8988T (cell line): ENCODE measurements at places on chromosomes 5 and 9.
A peak's percentile ranks its signal among the peaks of the same experiment; 100 is the strongest.

- no peak for DNase-seq
Measured at GRCh38 chr5:58979090-58979489, 396.2 kb downstream of the RAB3C start.

DNA sequence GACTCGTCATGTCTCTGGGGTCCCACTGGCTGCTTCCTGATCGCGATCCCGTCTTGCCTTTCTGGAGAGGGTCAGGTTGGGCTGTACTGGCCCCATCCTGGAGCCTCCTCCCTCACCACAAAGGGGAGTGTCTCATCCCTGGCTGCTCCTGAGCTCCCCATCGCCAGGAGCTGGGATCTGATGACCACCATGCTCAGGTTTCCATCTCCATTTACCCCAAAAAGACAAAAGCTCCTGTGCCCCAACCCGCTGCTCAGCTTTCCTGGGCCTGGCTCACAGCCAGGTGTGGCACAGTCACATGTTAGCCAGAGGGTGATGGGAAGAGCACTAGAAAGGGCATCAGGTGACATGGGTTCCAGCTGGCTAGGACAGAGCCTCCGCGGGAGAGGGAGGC lies 47.3 kb upstream of the CDKN2AIPNL start:
- DNase-seq = no peak

DNA sequence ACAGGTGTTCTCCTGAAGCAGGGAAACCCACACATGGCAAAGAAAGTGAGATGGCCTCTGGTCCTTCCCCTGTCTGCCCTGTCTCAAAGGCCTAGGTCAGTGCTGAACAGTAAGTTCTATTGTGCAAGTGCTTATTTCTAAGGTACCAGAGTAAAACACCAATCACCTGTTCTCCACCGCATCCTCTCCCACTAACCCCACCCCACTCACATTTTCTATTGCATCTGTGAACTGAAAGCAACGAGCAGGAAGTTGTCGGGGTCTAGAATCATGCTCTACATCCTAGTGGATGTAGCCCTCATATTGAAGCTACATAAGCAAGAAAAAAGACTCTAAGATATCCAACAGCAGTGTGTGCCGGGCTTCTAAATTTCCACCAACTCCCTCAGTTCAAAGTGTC lies 265.9 kb downstream of the ENC1 start:
- DNase-seq = no peak

GRCh38 chr5:150077060-150077459 lies 9.3 kb downstream of the CSF1R start:
- peak; percentile 4 for DNase-seq

GRCh38 chr9:76302947-76303550 lies 91.2 kb downstream of the RFK start:
- no peak for DNase-seq

- no peak for DNase-seq
Measured at GRCh38 chr5:144659634-144660227, 489.1 kb downstream of the KCTD16 start.

- no peak for DNase-seq
Measured at GRCh38 chr5:111434800-111435199, 77.5 kb downstream of the STARD4 start.

GRCh38 chr5:96881511-96882115 lies 5.3 kb downstream of the ERAP2 start:
- DNase-seq = peak; percentile 21

- no peak for DNase-seq
Measured at GRCh38 chr5:165135565-165135964, 1630.1 kb downstream of the MAT2B start.

GRCh38 chr9:33852216-33852826 lies 35.4 kb downstream of the UBE2R2 start:
- peak; percentile 9 for DNase-seq

- DNase-seq = no peak
Measured at GRCh38 chr5:32523625-32524024, 61.7 kb upstream of the SUB1 start.

GRCh38 chr5:73295921-73296320 lies 122.9 kb downstream of the TMEM174 start:
- no peak for DNase-seq

GRCh38 chr9:84953797-84954705 lies 284.5 kb downstream of the NTRK2 start:
- peak; percentile 52 for DNase-seq

- no peak for DNase-seq
Measured at GRCh38 chr9:87237336-87237735, 260.3 kb upstream of the DAPK1 start.

GRCh38 chr9:23826120-23826629 lies at the start of gene ELAVL2:
ELAVL2 (minus strand) TSS chr9:23826240; CDS start chr9:23762234, 64,006 bp downstream.
- no peak for DNase-seq

DNA sequence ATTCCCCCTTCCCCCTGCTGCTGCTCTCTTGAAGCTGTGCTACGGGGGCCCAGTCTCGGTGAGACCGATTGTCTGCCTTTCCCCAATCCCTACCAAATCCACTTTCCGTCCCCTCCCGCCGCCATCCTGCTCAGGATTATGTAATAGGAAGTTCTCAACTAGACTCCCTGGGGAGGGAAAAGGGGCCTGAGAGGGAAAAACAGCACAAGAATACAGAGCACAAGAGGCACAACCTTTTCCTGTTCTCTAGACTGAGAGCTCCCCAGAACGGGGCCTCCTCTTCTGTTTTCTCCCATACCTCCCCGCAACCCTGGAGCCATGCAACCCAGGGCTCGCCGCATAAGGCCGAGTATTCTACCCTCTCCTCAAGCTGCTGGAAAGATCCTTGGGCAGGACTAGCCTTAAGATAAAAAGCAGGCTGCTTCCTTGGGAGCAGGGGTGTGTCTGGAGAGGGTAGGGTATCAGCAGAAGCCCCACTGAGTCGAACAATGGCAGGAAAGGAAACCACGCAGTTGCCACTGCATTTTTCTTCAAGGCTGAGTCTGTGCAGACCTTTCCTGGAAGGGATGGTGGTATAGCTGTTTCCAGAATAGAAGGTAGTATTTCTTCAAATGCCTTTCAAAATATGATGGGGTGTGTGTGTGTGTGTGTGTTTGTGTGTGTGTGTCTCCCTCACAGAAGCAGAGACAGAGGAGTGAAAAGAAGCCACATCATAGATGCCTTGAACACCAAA lies 12.9 kb downstream of the MYORG start:
- DNase-seq = no peak

GRCh38 chr5:56499901-56500300 lies 266.8 kb upstream of the ANKRD55 start:
- DNase-seq = no peak

GRCh38 chr9:115202960-115203751 lies 85.2 kb upstream of the TNC start:
- DNase-seq = no peak

GRCh38 chr5:4373051-4373820 lies 766.9 kb upstream of the ADAMTS16 start:
- DNase-seq = no peak

DNA sequence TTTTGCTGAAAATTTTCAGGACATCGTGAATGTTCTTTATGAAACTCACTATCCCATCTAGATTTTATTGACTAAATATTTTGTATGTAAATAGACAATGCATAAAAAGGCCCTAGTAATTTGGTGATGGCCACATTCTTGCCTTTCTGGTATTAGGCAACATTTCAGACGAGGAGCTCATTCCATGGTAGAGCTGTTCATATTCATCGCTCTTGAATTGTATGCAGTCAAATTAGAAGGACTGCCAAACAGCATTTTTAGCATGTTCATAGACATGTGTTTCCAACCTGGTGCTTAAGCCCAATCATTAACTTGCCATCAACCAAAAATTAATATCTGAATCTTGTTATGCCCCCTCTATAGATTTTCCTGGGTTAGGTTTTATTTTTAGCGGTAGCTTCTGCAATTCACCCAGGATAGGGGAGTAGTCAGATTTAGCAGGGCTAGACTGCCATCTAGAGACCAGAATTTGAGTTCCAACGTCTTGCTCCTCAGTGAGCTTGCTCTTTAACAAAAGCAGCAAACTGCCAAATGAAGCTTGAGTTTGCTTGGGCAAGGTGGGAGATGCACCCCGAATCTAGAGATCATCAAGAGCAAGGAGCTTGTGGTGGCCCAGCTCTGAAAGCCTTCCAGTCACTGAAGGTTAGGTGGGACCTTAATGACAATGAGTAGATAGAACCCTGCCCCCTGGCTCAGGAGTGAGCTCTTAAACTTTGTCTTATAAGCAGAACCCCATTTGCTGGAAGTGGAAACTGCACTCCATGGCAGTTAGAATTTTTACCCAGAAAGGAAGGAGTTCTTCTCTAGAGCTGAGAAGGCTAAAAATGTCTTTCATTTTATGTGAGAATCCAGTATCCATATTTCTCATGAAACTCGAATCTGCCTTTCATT lies 456.2 kb downstream of the RASEF start:
- DNase-seq = no peak

GRCh38 chr5:39446231-39446630 lies 21.5 kb upstream of the DAB2 start:
- DNase-seq = no peak

DNA sequence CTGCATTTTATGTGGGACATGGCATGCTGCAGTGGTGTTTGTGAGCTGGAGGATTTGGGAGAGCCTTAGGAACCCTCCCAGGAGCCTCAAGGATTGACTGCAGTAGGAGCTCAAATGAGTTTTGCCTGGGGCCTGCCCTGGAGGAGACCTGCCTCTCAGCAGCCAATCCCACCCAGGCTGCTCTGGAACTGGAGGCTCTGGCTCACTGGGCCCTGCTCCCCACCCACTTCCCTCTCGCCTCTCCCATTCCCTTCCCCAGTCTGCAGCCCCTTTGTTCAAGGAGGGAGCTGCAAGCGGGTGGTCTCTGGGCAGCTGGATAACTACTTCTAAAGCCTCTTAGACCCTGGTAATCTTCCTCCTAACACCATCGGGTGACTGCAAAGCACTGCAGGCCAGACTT lies 24.2 kb downstream of the KCNIP1 start:
- DNase-seq = no peak
